ENCODE measurements at places on chromosomes 6 and 20. TPM values are rescaled to one million over a fixed set of nuclear protein-coding genes. Genes with fewer than 3 reads are reported as not detected.

Gene CGA
- 0.24 TPM for total RNA-seq

Gene HLA-DOA
- not detected for total RNA-seq

Gene LINC00237
- total RNA-seq: not detected

Gene PEX3
- 12.5 TPM for total RNA-seq

Gene MAPK14
- total RNA-seq: 26.6 TPM

Gene FNDC11
- 0.25 TPM for total RNA-seq

Gene PAK5
- not detected for total RNA-seq

Gene RSPO3
- total RNA-seq: 66.8 TPM

Gene ZNF334
- total RNA-seq: not detected

Gene ZDHHC14
- 2.6 TPM for total RNA-seq

Gene UNC5CL
- total RNA-seq: 0.76 TPM

Gene FAM83C
- 0.14 TPM for total RNA-seq

Gene CAGE1
- total RNA-seq: not detected

Gene NOTCH4
- total RNA-seq: 0.76 TPM

Gene LTA
- total RNA-seq: not detected

Gene UST
- total RNA-seq: 4.5 TPM

Gene ETV7
- total RNA-seq: not detected

Gene ARMH2
- total RNA-seq: not detected

Gene UBD
- 0.61 TPM for total RNA-seq

Gene SYCP2
- total RNA-seq: 0.30 TPM

Gene AKAP7
- 2.8 TPM for total RNA-seq

Gene SRSF12
- 1.6 TPM for total RNA-seq

Gene ADGRF1
- total RNA-seq: 0.05 TPM

Gene LIN28B
- total RNA-seq: 1.4 TPM

Gene ZSCAN26
- total RNA-seq: 4.5 TPM

Gene LTB
- 0.33 TPM for total RNA-seq

Gene OR12D3
- total RNA-seq: not detected

Gene DEFB129
- not detected for total RNA-seq

Gene SAMD3
- total RNA-seq: not detected

Gene PACRG
- not detected for total RNA-seq

Gene CAP2
- total RNA-seq: 10.5 TPM

Gene KHDC1L
- not detected for total RNA-seq

Gene DPPA5
- total RNA-seq: not detected

Gene GABRR1
- not detected for total RNA-seq

Gene CCN6
- not detected for total RNA-seq

Gene RAB44
- total RNA-seq: 0.05 TPM

Gene SCRT2
- total RNA-seq: not detected

Gene GPX5
- not detected for total RNA-seq

Gene BPIFB1
- 0.06 TPM for total RNA-seq

Gene HDGFL1
- total RNA-seq: not detected

Gene ELOVL2
- 6.9 TPM for total RNA-seq

Gene SULF2
- total RNA-seq: 21.6 TPM

Gene SH3BGRL2
- total RNA-seq: 0.32 TPM

Gene PHACTR3
- 0.54 TPM for total RNA-seq

Gene SLC24A3
- not detected for total RNA-seq

Gene PTPRT
- not detected for total RNA-seq

Gene HTR1E
- not detected for total RNA-seq
